ENCODE measurements at places on chromosomes 1 and 21.

- DNase-seq, result no peak
Observed at GRCh38 chr21:16768096-16768495, 744.7 kb upstream of the CXADR start.

GRCh38 chr1:172708452-172708851, 49.5 kb downstream of the FASLG start:
- DNase-seq, result peak; percentile 41

GRCh38 chr1:204102029-204102611, 29.2 kb downstream of the SOX13 start:
- no peak for DNase-seq

- no peak for DNase-seq
Observed at GRCh38 chr21:32131164-32131563, 147.7 kb downstream of the MIS18A start.

DNA sequence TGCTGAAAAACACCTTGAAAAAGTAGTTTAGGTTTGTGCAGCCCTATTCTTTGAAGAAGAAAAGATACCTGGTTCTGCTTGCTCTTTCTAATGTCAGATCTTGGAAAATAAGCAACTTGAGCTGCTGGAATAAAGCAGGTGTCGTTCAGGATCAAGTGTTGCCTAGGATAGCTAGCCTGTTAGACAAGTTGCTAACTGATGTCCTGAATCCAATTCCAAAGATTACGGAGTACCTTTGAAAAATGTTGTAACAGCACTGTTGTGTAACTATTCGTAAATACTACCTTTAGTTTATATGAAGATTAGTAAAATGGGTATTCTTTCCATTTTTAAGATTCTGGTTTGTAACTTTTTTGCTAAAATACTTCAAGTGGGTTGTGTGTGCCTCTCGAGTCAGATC, 151.5 kb downstream of the CLEC20A start:
- no peak for DNase-seq

DNA sequence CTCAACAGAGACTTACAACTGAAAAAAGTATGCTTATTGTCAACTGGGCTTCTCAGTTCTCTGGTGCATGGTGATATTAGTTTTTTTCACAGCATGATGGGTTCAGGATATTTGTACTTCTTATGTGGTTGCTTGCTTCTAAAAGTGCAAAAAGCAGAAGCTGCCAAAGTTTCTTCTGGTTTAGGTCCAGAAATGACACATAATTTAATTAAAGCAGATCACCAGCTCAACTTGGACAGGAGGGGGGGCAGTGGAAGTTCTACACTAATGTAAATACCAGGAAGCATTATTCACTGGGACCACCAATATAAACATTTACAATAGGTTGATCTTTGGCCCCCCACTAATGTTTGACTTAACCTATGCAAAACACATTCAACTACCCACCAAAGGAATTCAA, 354.8 kb upstream of the BRINP3 start:
- no peak for DNase-seq

- no peak for DNase-seq
Observed at GRCh38 chr1:54408147-54409066, 2.2 kb upstream of the SSBP3 start.

DNA sequence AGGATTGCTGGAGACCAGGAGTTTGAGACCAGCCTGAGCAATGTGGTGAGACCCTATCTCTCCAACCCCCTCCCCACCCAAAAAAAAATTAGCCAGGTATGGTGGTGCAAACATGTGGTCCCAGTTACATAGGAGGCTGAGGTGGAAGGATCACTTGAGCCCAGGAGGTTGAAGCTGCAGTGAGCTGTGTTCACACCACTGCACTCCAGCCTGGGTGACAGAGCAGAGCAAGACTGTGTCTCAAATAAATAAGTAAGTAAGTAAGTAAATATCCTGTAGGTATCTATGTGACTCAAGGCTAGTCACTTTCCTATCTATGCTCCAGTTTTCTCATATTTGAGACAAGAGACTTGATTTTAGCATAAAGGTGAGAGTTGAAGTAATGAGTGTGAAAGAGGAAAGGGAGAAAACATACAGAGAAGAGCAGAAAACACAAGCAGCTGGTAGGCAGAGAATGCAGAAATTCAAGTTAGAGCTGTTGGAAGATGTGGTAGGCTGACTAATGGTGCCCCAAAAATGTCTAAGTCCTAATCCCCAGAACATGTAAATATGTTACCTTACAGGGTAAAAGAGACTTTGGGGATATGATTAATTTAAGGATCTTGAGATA, 7.5 kb downstream of the PPP1R12B start:
- no peak for DNase-seq

DNA sequence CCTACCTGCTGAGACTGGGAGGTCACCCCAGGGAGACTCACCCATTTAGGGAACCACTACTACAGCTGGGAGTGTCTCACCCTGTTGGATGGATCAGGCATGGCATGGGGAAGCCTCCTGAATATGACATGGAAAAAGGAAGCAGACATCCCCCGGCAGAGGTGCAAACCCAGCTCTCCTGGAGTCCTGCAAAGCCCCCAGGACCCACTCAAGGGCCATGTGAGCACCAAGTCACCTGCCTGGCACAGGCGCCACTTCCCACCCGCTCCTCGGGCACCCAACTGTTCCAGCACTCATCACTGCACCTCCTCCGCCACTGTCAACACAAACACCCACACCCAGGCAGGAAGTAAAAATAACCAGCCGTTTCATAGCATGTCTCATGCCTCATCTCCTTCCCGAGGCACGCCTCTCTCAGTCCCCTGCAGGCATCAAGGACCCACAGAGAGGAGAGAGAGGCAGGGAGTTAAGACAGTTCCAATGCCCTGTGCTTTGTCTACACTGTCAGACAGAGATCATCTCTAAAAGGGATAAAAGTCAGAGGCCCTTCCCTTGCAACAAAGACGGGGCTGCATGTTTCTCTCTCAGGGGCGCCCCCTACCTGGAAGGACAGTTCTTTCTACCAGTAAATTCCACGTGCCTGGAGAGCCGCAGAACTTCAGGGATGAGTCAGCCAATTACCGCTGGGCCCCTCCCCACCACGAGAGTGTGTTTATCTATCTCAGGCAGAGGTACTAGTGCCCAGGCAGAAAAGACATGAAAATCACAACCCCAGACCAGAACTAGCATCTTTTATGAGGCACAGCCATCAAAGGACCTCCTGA, 150.1 kb upstream of the SOD1 start:
- peak; percentile 80 for DNase-seq

- DNase-seq, result no peak
Observed at GRCh38 chr1:19096036-19096833, 113.8 kb downstream of the UBR4 start.

DNA sequence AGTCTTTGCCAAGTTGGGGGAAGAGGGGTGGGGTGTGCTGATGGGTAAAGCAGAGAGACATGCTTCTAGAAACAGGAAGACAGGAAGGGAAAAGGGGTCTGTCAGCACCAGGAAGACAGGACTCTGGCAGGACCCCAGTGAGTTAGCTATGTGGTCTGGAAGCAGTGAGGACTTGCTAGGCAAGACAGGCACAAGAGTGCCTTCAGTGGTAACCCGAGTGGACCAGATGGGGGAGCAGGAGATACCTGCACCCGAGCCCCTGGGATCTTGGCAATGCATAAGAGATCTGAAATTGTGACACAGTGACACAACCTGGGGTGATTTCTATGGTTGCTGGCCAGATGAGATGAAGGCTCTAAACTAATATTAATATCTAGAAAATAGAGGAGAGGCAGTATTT, 7.0 kb downstream of the TLR5 start:
- DNase-seq, result no peak

DNA sequence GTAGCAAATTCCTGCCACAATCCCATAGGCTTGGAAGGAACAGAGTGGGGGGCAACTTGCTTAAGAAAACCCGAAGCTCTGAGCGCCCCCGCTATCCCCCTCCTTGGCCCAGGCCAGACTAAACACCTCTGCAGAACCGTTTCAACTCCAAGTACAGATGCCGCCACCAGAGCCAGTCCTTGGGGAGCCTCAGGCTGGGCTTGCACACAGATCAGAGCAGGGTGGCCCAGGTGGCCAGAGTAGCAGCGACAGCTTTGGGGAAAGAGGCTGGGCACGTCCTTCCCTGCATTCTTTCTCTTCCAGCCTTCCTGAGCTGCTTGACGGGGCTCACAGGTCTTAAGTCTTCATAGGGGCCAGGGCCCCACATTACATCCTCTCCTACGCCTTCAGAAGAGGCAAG, 181.6 kb upstream of the ZC3H12A start:
- no peak for DNase-seq

DNA sequence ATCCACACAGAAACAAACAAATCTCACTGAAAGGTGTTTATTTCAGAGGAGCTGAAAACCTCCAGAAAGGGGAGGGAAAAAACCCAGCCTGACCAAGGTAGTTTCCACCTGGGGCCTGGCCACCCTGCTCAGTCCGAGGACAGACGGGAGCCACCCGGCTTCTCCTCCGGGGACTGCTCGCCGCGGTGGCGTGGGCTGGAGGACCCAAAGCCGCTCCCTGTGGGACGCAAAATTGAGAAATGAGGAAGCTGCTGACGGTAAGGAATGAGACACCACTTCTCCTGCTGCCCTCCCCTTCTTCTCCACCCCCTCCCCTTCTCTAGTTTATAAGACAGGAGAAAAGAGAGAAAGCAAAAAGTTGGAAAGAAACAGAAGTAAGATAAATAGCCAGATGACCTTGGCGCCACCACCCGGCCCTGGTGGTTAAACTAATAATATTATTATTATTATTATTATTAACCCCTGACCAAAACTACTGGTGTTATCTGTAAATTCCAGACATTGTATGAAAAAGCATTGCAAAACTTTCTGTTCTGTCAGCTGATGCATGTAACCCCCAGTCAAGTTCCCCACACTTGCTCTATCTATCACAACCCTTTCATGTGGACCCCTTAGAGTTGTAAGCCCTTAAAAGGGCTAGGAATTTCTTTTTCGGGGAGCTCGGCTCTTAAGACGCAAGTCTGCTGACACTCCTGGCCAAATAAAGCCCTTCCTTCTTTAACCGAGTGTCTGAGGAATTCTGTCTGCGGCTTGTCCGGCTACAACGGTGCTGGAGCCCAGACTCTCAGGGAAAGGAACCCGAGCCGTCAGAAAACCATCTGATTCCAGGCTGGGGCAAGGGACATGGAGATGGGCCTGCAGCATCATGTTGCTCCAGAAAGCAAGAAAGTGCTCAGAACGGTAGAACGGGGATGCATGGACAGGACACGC, 12.5 kb downstream of the ITGB2 start:
- DNase-seq, result no peak

- no peak for DNase-seq
Observed at GRCh38 chr21:45892156-45892915, 89.2 kb upstream of the COL6A1 start.

DNA sequence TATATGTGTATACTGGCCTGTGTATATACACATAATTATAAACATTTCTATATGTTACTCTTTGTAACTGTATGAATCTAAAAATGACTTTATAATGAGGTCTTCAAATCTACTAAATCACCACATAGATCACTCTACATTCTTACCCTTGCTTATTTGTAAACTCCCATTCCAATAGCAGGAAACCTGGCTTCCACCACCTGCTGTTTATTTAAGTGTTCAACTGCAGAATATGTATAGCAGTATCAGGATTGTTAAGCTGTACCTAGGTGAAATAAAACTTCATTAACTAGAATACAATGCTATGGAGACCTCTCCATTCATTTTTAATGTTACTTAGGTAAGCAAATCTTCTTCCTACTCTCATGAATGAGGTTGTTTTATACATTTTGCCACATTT, 1351.1 kb upstream of the B3GALT2 start:
- no peak for DNase-seq

DNA sequence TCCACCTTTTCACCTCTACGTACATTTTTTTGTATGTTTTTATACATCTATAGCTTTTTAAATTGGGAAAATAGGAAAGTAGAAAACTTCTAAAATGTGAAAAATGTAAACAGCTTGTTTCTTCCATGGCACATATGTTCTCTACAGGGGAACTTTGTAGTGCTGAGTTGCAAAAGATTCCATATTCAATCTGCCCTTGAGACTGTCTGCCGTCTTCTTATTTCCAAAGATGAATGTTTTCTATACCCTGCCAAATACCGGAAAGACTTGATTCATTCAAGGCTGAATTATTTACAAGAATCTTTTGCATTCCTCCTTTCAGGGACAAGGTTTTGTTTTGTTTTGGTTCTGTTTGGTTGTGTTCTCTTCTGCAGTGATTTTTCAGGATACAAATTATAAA, 1334.5 kb upstream of the ADGRL4 start:
- no peak for DNase-seq

DNA sequence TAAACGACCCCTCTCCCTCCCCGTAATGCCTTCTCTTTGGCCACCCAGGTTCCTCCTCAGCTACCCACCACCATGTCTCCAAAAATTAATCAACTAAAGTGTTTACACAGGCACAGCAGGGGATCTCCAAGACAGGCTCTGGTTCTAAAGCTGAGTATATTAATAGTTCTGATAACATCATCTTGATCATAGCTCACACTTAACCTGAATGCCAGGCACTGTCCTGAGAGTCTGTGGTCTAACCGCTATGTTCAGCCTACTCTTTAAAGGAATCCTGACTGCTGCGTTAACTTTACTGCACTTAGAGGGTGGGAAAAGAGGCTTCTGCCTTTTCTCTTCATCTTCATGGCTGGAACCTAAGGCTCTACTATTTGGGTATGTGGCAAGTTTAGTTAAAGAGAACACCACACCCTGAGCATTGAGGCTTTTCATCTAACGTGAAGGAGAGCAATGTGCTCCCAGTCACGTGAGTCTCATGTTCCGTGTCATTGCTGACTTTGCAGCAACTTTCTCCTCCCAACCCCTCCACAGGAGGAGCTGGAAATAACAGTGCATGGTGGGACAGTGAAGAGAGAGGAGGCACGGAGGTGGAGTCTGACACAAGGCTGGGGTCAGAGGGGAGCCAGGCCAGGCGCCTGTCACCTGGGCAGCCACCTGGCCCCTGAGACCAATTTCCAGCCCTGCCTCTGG, 86.4 kb downstream of the FAM78B start:
- DNase-seq, result no peak

DNA sequence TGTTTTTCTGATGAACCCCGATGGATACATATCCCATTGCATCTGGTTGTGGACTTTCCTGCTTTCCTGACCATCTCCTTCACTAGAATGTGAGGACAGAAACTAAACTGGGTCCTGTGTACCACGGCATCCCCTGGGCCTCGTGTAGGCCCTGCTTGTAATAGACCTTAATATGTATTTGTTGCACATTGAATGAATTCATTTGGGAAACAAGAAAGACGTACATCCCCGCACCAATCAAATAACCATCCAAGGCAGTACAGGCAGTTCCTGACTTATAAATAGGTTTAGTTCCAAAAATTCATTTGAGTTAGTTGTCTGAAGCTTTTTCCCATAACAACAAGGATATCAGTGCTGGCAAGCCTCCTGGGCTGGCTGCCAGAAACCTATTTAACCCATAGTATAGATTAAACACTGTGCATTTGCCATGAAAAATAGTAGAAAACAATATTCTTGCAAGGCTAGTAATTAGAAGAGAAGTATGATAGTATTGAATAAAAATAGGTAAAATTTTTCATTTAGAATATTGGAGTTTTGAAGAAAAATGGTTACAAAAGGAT, 81.8 kb upstream of the CD34 start:
- DNase-seq, result no peak

DNA sequence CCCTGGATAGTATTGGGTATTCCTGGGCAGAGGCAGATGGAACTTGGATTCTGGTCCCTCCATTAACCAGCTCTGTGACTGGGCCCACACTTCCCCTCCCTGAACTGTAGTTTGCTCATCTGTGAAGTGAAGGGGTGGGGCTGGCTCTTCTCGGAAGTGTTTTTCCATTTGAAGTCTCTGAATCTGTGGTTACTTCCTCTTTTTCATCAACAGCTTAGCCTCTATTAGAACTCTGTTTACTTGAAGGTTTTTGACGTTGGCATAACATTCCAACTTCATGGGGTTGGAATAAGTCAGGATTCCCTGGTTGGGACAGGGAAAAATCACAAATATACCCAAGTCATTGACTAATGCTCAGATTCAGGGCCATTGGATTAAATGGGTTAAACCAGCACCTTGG, 3.6 kb downstream of the KIAA0040 start:
- peak; percentile 55 for DNase-seq
